Gastrocnemius medialis (tissue), 4 donors: ENCODE measurements at places on chromosomes 7 and 10.

GRCh38 chr7:114392686-114393085 is 21.9 kb upstream of the FOXP2 start:
- no peak for DNase-seq

DNA sequence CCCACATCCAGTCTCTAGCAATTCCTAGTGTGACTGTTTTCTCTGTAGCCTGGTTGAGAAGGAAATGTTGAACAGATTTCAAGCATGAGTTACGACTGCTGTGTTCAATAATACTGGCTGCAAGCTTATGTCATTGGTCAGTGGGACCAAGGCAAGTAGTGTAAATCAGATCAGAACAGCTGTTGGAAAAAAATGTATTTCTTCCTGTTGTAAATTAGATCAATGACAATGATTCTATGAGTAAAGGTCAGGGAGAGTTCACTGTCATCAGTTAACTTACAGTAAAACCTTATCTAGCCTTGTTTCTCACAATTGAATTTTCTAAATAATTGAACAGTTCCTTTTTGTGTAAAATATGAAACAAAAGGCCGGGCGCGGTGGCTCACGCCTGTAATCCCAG is 6.7 kb downstream of the OTUD1 start:
- DNase-seq: no peak

- peak; percentile 34 for DNase-seq
Observed at GRCh38 chr7:78018641-78019446, 220.3 kb downstream of the PHTF2 start.

DNA sequence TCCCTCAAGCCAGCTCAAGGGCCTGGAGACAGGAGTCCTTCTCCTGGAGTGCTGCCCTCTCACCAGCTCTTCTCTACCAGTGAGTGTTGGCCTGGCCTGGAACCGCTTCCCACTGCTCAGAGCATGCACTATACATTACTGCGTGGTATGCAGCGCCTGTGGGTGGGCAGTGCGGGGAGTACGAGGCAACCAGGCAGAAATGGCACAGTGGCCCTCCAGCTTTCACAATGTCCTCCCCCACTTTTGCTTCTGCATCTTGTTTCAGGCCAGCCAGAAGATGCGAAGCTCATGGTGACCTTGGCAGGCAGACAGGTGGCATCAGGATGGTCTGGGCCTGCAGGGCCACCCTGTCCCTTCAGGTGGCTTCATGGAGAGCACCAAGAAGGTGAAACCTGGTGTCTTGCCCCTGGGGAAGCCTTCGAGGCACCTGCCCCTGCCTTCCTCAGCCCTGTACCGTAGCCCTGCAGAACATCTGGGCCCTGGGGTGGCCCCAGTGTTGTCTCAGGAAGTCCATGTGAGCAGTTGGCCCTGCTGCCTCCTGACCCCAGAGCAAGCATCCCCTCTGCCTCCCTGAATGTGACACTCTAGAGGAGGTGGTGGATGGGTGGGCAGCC is 35.8 kb downstream of the RASGEF1A start:
- no peak for DNase-seq

GRCh38 chr7:21579341-21580072 is 36.7 kb downstream of the DNAH11 start:
- DNase-seq: no peak

DNA sequence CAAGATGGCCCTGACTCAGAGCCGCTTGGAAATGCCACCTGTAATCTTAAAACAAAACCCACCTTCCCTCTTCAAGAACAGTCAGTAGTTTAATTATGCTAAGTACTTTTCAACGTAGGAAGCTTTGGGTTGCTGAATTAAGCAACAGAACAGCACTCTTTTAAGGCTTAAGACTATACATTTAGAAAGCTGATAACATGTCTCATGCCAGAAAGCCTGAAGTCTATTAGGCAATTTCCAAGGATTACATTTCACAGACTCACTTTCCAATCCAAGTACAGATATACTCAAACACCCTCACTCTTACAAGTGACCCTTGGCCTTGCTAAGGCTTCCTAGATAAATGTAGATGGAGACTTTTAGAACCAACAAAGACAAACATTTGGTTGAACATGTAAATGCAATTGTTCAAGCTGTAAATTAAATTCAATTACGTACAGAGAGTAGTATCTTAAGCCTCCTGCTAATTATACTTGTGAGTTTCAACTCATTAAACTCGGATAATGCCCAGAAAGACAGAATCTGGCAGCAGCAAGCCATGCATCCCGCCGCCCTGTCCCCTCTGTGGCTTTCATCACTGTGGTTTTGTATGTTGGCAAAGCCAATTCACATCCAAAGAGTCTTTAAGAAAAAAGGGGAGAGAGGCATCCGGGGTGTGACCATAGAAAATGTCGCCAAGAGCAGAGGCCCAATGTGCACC is 283.1 kb upstream of the NRP1 start:
- DNase-seq: no peak

DNA sequence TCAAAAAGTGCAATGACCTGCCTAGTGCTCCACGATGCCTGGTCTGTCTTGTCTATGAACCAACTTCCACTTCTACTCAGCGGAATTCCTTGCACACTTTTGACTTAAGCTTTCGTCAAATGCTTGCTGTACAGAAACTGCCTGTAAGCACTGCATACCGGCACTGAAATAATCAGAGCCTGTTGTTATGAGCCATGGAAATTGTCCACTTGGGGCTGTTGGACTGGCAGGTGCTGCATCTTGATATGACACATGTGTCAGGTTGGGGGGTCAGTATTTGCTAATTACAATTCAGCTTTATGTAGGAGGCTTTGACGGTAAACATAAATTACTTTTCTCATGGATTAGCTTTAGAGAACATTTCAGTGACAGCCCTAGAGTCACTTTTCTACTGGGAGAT is 32.0 kb upstream of the KLF6 start:
- DNase-seq: no peak

GRCh38 chr7:114102996-114103395 is 184.2 kb upstream of the PPP1R3A start:
- no peak for DNase-seq

- DNase-seq: peak; percentile 64
Observed at GRCh38 chr10:11192304-11193000, 174.8 kb downstream of the CELF2 start.

DNA sequence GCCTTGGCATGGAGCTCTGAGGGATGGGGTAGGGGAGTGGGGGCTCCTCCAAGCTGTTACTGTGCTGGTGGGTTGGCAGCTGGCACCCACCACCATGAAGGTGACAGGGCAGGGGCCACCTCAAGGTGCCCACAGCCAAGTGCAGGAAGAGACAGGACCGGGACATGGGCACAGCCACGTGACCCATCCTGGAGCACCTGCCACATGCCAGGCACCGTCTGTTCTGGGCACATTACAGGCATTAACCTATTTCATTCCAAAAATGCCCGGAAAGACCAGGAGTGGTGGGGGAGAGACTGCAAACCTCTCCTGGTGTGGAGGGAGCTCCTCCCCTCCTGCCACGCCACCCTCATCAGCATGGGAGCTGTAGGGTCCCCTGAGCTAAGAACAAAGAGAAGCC is 56.7 kb downstream of the CAMK2B start:
- no peak for DNase-seq

DNA sequence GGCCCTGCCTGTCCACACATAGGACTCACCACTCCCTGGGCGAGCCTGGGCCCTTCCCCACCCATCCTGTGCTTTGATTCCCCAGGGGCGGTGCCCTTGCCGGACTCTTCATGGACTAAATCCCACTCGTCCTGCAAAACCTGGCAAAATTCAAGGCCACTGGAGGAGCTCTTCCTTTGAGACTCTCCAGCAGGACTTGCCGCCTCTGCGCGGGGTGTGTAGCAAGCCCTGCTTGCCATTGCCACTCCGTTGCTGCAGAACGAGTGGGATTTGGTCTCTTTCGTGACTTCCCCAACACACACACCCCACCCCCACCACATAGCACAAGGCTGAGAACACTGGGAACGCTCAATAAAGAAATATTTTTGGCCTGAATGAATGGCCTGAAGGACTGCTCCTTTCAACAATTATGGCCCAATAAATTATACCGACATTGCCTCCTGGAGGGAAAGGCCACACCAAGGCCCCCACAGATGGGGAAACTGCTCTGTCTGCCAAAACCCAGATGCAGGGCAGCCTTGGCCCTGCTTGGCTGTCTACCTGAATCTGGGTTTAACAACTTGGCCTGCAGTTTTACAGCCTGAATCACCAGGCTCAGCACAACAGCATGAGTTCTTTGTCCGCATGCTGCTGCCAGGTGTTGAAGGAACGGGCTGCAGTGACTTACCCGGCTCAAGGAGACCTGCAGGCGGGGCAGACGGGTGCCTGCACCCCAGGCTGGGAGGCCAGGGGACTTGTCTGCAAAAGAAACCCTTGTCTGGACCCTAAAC is 72.8 kb upstream of the KAT6B start:
- DNase-seq: no peak

- DNase-seq: peak; percentile 88
Observed at GRCh38 chr10:87094373-87095235, at the start of the genes GLUD1 and SHLD2. GLUD1 (minus strand) TSS chr10:87094843; CDS start chr10:87094769, 74 bp downstream. SHLD2 (plus strand) TSS chr10:87095206; CDS start chr10:87151355, 56,149 bp downstream.
